ENCODE measurements at places on chromosomes 4 and X. TPM values are rescaled to one million over a fixed set of nuclear protein-coding genes. Genes with fewer than 3 reads are reported as not detected.

GRCh38 chrX:42131856-42132255 is 208.5 kb upstream of the CASK start:
- DNase-seq, result no peak
- no peak overlapping the region for H3K27ac ChIP-seq
- H3K4me1 ChIP-seq, result no peaks in the 10 kb centered on the region
- H3K4me3 ChIP-seq, result no peak overlapping the region
- no peaks in the 10 kb centered on the region for H3K36me3 ChIP-seq

DNA sequence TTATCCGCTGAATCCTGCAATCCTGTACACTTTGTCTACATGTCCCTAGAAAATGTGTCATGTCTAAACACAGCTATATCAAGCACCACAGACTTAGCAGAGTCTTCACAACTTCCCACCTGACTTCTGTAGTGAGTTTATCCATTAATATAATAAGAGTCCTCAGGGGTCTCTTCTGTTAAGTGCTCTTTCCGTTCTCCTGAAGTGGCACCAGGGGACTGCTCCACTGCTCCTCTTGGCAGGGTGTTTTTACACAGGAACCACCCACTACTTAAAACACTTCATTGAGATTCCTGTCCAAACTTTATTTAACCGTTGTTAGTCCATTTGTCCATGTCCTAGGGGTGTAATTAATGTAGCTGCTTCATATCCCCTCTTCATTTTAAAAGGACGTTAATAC is 1000.4 kb downstream of the STPG2 start:
- no peaks in the 10 kb centered on the region for H3K36me3 ChIP-seq
- H3K27ac ChIP-seq, result no peak overlapping the region
- H3K27me3 ChIP-seq, result no peaks in the 10 kb centered on the region
- H3K4me1 ChIP-seq, result no peaks in the 10 kb centered on the region
- DNase-seq, result no peak

GRCh38 chrX:13691841-13692371 is 3.0 kb downstream of the RAB9A start:
- no peak overlapping the region for H3K4me3 ChIP-seq
- no peaks in the 10 kb centered on the region for H3K4me1 ChIP-seq
- no peak overlapping the region for H3K27ac ChIP-seq
- H3K36me3 ChIP-seq, result no peaks in the 10 kb centered on the region
- DNase-seq, result no peak
- H3K27me3 ChIP-seq, result no peaks in the 10 kb centered on the region

PAGE5 gene
- total RNA-seq, result not detected

- no peaks in the 10 kb centered on the region for H3K27me3 ChIP-seq
- H3K4me3 ChIP-seq, result no peak overlapping the region
- no peaks in the 10 kb centered on the region for H3K4me1 ChIP-seq
- H3K36me3 ChIP-seq, result no peaks in the 10 kb centered on the region
- no peak for DNase-seq
- H3K27ac ChIP-seq, result no peak overlapping the region
Observed at GRCh38 chr4:68264875-68265565, 19.5 kb upstream of the TMPRSS11B start.

- no peak for DNase-seq
- H3K4me1 ChIP-seq, result no peaks in the 10 kb centered on the region
- H3K27ac ChIP-seq, result no peak overlapping the region
- H3K4me3 ChIP-seq, result no peak overlapping the region
- H3K27me3 ChIP-seq, result no peaks in the 10 kb centered on the region
- no peaks in the 10 kb centered on the region for H3K36me3 ChIP-seq
Observed at GRCh38 chr4:68466751-68467150, 19.5 kb downstream of the TMPRSS11E start.

DNA sequence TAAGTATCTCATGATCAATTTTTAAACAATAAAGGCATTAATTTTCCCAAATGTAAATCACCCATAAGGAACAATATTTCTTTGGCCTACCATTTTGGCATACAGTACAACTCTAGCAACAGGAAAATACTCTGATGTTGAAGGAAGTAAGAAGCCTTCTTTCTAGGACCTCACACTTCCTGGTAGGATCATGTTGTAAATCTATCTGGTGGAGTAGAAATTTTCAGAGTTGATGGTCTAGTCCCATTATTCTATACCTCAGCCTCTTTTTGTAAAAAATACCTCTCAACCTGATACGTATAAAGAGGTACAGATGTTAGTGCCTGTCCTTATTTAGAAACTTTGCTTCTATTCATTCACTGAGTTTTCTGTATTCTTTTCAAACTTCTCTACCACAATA is 40.2 kb upstream of the GRID2 start:
- no peaks in the 10 kb centered on the region for H3K27me3 ChIP-seq
- no peaks in the 10 kb centered on the region for H3K4me1 ChIP-seq
- no peak overlapping the region for H3K27ac ChIP-seq
- DNase-seq, result no peak
- no peaks in the 10 kb centered on the region for H3K36me3 ChIP-seq
- H3K4me3 ChIP-seq, result no peak overlapping the region
